ENCODE measurements at places on chromosomes 2 and 18.

- no peak for DNase-seq
These were observed 2.4 kb upstream of the MALT1 start for GRCh38 chr18:58668897-58669296.

- no peak for DNase-seq
These were observed 100.4 kb downstream of the SNTG2 start for GRCh38 chr2:1051075-1051474.

GRCh38 chr2:181680055-181680936 lies at the start of gene NEUROD1:
Gene NEUROD1 (minus strand): TSS chr2:181680517. CDS start chr2:181678860, 1,657 bp downstream.
- no peak for DNase-seq

- no peak for DNase-seq
These were observed 296.8 kb upstream of the SLC39A10 start for GRCh38 chr2:195360242-195360641.

GRCh38 chr2:138521821-138522220 lies 20.3 kb downstream of the SPOPL start:
- DNase-seq: no peak

- DNase-seq: peak; percentile 27
These were observed 80.2 kb upstream of the PKDCC start for GRCh38 chr2:41967476-41968181.

GRCh38 chr2:171181064-171182049 lies 20.7 kb upstream of the TLK1 start:
- DNase-seq: no peak

DNA sequence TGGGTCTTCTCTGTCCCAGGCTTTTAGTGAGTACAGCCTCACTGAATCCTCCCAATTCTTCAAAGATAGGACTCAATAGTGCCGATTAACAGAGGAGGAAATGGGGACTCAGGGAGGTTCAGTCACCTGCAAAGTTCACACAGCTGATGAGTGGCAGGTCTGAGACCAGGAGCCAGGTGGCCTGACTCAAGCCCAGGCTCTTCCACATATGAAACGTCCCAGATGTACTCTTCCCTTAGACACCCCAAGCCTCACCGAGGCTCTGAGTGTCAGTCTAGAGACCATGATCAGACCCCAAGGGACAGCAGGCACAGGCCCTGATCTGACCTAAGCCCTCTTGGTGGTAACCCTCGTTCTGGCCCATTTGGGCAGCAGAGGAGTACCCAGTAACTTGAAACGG lies 115.2 kb downstream of the INHBB start:
- no peak for DNase-seq

DNA sequence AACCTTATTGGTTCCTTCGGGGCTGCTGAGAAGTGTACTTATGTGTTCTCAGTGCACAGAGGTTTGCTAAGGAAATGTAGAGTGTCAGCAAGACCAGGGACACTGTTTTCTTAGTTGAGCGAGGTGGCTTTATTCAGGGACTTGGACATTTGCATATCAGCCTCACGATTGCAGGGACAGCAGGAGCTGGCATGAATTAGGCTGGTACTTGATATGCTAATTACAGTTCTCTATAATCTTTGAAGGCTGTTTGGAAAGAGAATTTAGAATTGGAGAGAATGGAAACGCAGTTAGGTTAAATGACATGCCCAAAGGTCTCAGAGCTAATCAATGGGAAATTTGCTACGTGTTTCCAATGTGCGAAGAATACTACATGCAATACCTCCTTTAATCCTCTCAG lies 18.7 kb upstream of the MTCL1 start:
- no peak for DNase-seq

DNA sequence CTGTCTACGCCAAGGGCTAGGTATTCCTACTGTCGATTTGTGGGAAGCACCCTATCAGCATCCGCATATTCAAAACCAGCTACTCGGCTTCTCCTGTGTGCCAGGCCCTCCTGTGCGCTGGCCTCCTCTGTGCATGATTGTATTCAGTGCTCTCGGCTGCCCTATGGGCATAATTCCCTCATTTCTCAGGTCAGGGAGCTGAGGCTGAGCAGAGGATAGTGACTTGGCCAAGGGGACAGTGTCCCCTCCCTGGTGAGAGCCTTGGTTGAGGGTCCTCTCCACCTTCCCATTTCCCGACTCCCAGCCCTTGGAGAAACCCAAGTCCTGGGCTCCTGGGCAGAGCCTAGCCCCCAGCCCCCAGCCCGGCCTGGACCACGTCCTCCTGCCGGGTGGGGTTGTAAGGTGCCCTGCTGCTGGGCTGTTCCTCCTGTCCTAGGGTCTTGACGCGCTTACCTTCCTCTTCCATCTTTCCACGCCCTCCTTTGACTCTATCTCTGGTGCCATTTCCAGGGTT lies 6.3 kb upstream of the HS6ST1 start:
- DNase-seq: no peak

- no peak for DNase-seq
These were observed 63.4 kb downstream of the SPATS2L start for GRCh38 chr2:200369886-200370285.

DNA sequence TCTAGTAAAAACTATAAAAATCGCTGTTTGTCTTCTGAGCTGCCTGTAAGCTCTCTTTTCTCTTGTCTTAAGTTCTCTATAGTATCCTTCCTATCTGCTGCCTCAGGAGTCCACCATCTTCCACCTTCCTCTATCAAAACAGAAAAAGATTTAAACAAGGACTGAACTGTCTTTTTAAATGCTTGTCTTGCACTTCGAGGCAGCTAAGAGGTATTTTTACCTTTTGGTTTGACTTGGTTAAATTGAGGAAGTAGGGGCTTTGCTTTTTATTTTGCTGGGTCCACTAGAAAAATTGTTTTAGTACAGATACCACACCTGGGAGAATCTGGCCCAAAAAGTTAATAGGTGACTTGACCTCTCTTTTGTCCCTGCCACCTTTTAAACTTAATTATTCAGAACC lies 12.2 kb downstream of the SESTD1 start:
- no peak for DNase-seq

- DNase-seq: no peak
These were observed 3.5 kb upstream of the KLHL29 start for GRCh38 chr2:23381485-23381884.

- no peak for DNase-seq
These were observed 228.0 kb upstream of the SMAD7 start for GRCh38 chr18:49178736-49179135.

DNA sequence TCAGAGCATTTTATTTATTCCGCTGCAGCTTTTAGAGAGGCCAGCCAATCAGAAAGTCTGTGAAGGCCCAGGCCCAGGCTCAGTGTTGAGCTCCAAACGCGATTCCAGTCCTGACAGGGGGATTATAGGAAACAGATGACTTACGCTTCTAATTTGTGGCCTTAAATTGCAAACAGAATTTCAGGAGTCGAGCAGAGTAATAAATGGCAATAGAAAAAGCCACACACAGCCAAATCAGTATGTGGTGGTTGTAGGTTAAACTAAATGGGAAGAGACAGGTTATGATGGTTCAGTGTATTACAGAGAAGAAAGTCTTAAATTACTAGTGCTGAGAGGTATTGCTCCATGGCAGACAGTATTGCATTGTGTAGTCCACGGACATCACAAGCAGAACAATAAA lies 131.0 kb upstream of the ZEB2 start:
- peak; percentile 40 for DNase-seq

GRCh38 chr2:33735096-33735495 lies 136.0 kb upstream of the FAM98A start:
- DNase-seq: no peak

DNA sequence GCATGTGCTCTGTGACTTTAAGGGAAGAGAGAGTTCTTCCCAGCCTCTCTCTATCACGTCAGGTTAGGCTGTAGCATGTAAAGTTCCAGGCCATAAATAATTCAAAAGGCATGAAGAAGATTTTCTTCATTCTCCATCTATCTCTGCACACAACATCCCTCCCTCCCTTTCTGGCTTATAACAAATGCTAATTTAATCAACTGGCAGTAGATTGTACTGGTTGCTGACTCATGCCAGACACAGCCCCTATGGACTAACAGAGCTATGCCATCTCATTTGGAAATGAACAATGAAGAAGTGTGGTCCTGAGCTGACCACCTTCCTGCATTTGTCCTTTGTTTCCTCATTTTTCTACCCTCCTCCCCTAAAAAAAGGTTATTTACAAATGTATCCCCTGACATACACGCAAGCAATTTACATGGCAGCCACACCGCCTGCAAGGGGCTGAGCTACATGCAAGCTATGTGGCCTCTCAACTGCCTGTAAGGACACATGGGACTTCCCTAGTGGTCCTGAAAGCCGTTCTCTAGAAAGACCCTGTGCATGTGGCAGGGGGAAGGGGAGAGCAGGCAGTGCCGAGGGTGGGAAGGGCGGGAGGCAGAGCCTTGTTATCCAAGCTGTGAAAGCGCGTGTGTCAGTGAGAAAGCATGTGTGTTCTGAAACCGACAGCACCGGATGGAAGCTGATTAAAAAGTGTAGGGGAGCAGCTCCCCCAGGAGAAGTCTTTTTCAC lies 90.9 kb upstream of the KLF7 start:
- peak; percentile 45 for DNase-seq

DNA sequence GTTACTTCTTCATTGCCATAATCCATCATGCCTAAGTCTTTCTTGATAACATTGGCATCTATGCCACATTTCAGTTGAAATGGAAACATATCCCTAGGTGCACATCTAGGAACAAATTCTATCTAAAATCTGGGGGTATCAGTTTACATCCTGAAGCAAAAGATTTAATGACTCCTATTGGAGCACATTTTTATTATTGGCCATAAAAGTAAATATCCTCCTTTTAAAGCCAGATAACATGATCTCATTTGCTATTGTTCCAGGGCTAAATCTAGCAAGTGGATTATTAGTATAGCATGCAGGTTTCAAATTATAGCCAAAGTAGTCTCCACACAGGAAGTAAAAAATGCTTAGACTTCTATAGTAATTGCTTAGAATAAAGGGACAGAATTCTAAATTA lies 193.2 kb downstream of the CDH2 start:
- DNase-seq: no peak

DNA sequence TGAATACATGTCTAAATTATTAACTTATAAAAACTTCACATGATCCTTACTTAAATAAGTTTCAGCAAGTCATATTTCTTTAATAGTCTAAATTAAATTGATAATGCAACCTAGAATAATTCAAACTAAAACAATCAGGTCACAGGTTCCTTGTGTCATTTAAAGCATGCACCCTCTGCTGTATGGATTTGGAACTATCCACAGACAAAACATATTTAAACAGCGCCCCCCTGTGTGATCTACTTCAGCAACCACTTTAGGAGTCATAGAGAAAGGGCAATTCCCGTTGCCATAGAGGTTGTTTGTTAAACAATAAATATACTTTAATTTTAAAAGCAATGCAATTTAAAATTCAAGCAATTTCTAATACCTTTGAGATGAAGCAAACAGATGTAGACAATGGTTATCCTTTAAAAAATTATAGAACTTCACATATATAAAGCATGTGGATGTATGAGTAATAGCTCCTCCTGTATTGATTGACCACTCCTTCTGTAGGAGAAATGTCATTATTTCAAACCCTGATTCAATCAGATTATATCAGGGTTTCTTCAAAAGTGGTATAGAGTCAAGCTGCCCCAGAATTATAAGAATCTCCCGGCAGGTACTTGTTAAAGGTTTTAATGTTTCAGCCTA lies 21.2 kb downstream of the GRB14 start:
- DNase-seq: peak; percentile 76

- no peak for DNase-seq
These were observed 232.8 kb downstream of the TCF4 start for GRCh38 chr18:55355223-55355622.

DNA sequence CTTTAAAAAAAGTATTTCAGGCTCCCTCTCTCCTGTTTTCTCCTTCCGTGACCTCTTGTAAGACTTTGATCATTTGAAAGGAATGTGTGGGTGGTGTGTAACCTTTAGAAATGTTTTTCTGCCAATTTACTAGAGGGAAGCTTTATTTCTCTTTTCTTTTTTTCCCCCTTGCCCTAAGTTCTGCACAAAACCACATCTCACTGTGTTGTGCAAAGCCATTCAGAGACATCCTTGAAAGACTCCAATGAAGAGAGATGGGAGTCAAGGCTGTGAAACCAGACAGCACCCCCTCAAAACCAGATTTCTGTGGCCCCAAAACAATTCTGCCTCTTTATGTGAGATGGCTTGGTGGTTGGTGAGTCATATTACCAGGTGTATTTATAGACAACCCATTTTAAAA lies 184.6 kb upstream of the ERBB4 start:
- DNase-seq: peak; percentile 26

- DNase-seq: no peak
These were observed 96.2 kb upstream of the EPAS1 start for GRCh38 chr2:46200861-46201605.

DNA sequence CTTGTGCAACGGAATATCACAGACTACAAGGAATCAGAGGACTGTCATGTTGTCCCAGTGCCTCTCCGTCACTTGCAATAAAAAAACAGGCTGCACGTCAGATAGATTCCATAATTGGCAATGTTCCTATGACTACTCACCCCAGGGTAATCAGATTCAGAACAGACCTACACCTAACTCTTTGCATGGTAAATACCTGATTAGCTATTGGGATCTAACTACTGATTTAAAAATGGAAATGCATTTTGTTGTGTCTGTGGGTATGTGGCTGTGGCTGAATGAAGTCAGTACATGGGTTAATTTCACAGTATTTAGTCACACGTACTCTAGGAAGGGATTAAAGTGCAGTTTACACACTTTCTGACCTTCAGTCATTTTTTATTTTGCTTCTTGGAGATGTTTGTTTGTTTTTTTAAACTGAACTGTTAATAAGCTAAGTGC lies 91.7 kb downstream of the SCN3A start:
- DNase-seq: no peak

- no peak for DNase-seq
These were observed 2.8 kb downstream of the DNAJC5G start for GRCh38 chr2:27278010-27278409.

- DNase-seq: no peak
These were observed 216.3 kb upstream of the DTNA start for GRCh38 chr18:34493566-34494358.

DNA sequence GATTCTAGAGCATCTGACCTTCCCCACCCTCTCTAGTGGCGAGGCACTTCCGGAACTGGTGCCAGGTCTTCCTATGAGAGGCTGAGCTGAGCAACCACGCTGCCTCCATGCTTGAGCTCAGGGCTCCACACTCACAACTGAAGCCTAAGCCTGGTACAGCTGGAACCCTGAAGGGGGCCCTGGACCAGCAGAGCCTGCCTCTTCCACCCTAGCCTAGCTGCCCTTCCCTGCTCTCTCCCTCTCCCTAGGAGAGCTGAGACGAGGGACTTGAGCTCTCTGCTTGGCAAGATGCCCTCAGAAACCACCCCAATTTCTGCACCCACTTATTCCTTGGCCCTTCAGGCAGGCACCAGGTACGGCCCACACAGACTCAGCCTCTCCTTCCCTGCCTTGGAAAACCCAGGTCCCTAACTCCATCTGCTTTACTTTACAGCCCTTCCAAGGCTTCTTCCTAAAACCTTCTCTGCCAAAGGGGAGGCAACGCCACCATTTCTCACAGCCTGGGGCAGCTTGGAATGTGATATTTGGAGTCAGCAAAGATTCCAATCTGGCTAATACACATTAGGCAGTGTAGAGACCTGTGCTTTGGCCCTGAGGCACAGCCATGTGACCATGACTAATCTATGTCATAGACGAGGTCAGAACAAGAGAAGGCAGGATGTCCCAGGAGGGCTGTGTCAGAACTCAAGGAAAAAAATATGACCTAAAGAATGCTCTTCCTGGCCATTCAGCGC lies 18.8 kb downstream of the COX7A2L start:
- DNase-seq: peak; percentile 91
